Left colon (tissue), 2 donors: ENCODE measurements at places on chromosomes 16 and 17. TPM values are rescaled to one million over a fixed set of nuclear protein-coding genes. Genes with fewer than 3 reads are reported as not detected.

The SEBOX gene
- not detected for total RNA-seq

The CBX2 gene
- total RNA-seq, result 0.78 TPM

The EVPLL gene
- total RNA-seq, result 0.22 TPM

The CX3CL1 gene
- total RNA-seq, result 2.9 TPM

The MT3 gene
- 1.5 TPM for total RNA-seq

The C16orf54 gene
- 3.2 TPM for total RNA-seq

The DHX8 gene
- 49.8 TPM for total RNA-seq

GRCh38 chr17:62854098-62854680 lies 46.1 kb upstream of the MARCHF10 start:
- no peak for DNase-seq

DNA sequence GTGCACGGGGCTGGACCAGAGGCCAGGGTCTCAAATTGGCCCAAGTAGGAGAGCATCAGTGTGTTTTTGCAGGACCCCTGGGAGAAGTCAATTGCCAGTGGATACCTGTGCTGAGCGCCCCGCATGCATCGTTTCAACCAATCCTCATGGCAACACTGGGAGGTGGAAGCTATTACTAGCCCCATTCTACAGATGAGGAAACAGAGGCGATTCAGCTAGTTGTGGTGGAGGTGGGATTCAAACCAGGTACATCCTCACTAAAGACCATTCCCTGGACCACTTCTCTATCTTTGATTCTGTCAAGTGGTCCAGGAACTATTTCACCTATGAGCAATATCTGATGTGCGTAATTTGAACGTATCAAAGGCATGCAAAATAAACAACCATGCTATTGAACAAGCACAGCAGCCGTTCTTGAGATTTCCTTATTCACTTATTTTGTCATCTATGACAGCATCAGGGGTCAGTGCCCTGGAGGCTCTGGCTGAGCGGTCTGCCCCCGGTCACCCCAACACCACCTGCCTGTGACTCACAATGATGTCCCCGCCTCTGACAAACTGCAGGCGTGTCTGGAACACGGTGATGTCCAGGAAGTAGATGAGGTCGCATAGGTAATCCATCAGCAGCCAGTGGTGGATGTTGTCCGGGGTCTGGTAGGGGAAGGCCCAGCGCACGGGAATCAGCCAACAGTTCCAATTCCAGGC lies 54.0 kb downstream of the CNGB1 start:
- no peak for DNase-seq

GRCh38 chr17:62188713-62189112 lies 123.6 kb upstream of the MED13 start:
- DNase-seq, result peak; percentile 62

GRCh38 chr17:81393684-81394376 lies 1.4 kb upstream of the BAHCC1 start:
- peak; percentile 100 for DNase-seq

DNA sequence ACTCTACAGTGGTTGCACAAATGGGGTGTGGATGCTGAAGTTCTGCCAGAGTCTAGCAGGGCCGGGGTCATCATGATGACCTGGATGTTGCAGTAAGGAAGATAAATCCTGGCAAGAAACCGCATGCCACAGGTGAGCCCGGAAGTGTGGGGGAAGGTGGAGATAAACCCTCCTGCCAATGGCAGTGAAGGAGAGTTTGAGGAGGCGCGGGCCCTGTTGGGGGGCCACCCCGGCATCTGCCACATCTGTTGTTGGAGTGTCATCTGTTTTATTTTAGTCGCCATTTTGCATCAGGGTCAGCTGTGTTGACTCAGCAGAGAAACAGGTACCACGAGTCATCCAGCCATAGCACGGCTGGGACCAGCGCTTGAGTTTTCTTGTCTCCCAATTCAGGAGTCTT lies 173.8 kb upstream of the CHMP6 start:
- DNase-seq, result no peak

- no peak for DNase-seq
Observed at GRCh38 chr17:4438162-4438944, 4.6 kb downstream of the SPNS3 start.

DNA sequence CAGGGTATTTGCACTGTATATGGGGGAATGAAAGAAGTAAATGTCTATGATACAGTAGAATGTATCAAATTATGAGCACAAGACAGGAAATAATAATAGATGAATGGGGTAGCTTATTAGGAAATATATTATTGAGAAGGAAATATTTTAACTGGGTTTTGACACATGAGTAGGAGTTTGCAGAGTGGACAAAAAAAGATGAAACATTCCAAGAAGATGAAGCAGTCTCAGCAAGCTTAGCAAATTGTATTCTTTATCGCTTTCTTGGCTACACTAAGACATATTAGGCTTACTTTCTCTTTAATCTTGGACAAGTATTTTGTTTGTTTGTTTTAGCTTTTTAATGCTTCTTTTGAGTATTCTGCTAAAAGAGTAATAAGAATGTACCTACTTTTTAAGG lies 1.3 kb upstream of the KRTAP4-9 start:
- DNase-seq, result no peak
